ENCODE measurements at places on chromosomes 1 and 21. TPM values are rescaled to one million over a fixed set of nuclear protein-coding genes. Genes with fewer than 3 reads are reported as not detected.

GRCh38 chr1:65224681-65225091 is 76.7 kb downstream of the AK4 start:
- no peak overlapping the region for H3K4me3 ChIP-seq
- H3K36me3 ChIP-seq: peaks cover 16% of the 10 kb centered on the region
- DNase-seq: no peak
- no peak overlapping the region for H3K27ac ChIP-seq
- H3K27me3 ChIP-seq: no peaks in the 10 kb centered on the region

DNA sequence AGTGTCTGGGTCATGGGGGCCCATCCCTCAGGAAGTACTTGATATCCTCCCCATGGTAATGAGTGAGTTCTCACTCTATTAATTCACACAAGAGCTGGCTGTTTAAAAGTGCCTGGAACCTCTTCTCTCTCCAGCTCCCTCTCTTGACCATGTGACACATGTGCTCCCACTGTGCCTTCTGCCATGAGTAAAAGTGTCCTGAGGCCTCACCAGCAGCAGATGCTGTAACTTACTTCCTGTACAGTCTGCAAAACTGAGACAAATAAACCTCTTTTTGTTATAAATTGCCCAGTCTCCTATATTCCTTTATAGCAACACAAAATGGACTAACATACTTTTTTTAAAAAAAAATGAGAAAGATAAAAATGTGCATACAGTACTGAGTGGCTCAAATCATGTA is 24.0 kb downstream of the PUM1 start:
- H3K4me3 ChIP-seq: no peak overlapping the region
- H3K27ac ChIP-seq: no peak overlapping the region

ATP6V1G3 gene
- total RNA-seq: not detected

PGM1 gene
- total RNA-seq: 38.7 TPM

MPL gene
- total RNA-seq: not detected

RORC gene
- 7.5 TPM for total RNA-seq
